Cardiac atrium fibroblast (primary cell): ENCODE measurements at places on chromosomes 2 and 18. TPM values are rescaled to one million over a fixed set of nuclear protein-coding genes. Genes with fewer than 3 reads are reported as not detected.

Gene ALPI
- not detected in 2 replicates for total RNA-seq

Gene LOXHD1
- not detected in 2 replicates for total RNA-seq

Gene PSMA8
- not detected in 2 replicates for total RNA-seq

Gene LRP2
- total RNA-seq = not detected in 2 replicates
